ENCODE measurements at places on chromosomes 6 and 20.

- no peak for DNase-seq
These were observed 255.5 kb upstream of the NRSN1 start for GRCh38 chr6:23870496-23870895.

GRCh38 chr6:111727041-111727440, 121.4 kb upstream of the TRAF3IP2 start:
- DNase-seq = no peak

GRCh38 chr6:155528335-155528734, 72.7 kb upstream of the NOX3 start:
- no peak for DNase-seq

DNA sequence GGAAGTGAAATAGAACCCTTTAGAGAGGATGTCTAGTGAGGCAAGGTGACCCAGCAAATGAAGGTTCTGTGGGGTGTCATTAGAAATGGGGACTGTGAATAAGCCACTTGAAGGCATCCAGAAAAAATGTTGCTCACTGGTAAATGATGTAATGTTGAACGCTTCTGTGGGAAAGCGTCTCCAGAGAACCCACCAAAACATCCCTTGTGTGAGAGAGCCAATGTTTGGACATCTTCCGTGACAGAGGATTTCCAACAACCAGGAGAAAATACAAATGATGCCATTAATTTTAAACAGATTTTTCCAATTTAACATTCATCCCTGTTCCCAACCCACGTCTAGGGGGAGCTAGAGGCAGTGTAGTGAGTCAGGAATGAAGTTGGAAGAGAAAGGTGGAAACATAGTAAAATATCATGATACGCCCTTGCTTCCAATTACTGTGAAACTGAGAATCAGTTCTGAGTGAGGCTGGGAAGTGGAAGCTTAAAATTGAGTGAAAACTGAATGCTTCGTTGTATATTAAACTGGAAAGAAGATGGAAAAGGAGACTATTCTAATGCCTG, 584.2 kb downstream of the CD109 start:
- DNase-seq = no peak

DNA sequence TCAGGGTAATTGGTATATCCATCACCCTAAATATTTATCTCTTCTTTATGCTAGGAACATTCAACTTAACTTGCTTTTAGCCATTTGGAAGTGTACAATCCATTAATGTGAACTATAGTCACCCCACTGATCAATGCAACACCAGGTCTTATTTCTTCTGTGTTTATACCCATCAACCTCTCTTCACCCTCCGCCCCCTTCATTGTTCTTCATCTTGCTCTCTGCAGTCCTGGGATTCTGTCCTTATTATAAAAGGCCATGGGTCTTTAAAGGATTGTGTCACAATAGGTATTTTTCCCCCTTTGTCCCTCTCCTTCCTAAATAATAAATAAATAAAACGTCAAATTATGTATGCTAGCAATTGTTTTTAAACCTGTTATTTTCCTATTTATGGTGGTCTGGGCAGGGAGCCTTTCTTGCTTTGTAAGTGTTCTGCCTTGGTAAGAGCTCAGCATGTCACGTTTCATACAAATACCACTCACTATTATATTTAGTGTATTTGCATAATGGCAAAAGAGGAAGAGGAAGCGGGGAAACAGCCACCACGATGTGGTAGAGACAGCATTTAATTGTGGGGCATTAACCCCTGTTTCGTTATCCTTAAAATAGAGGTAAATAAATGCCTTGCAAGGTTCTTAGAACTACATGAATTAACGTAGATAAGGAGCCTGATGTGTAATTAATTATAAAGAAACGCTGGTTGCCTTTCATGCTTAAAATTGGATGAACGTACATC, 1.9 kb downstream of the ABRACL start:
- DNase-seq = peak; percentile 33

GRCh38 chr6:151018046-151018445, 152.5 kb downstream of the MTHFD1L start:
- no peak for DNase-seq

- DNase-seq = no peak
These were observed 83.5 kb upstream of the PLEKHG1 start for GRCh38 chr6:150516199-150516598.

- no peak for DNase-seq
These were observed 20.6 kb upstream of the REV3L start for GRCh38 chr6:111503660-111504059.

DNA sequence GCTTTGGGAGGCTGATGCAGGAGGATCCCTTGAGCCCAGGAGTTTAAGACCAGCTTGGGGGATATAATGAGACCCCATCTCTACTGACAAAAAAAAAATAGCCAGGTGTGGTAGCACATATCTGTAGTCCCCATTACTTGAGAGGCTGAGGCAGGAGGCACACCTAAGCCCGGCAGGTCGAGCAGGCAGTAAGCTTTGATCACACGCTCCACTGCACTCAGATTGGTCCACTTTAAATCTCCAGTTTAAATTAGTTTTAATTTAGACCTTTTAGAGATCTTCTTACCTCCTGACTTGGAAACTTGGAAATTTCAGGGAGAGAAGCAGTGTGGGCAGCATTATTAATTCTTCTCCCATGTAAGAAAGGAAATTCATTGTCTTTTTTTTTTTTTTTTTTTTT, 16.8 kb upstream of the PLCB4 start:
- DNase-seq = no peak

DNA sequence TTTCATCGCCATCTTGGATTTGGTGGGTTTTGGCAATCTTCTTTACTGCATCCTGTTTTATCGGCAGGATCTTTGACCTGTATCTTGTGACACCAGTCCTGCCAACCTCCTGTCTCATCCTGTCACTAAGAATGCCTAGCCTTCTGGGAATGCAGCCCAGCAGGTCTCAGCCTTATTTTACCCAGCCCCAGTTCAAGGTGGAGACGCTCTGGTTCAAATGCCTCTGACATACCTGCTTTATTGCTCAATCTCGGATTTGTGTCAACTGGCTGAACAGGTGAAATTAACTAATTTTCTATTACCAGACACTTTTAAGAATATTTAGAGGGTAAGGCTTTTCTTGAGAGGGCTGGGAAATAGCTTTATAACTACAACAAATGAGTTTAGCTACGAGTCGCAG, 102.5 kb downstream of the SASH1 start:
- no peak for DNase-seq

DNA sequence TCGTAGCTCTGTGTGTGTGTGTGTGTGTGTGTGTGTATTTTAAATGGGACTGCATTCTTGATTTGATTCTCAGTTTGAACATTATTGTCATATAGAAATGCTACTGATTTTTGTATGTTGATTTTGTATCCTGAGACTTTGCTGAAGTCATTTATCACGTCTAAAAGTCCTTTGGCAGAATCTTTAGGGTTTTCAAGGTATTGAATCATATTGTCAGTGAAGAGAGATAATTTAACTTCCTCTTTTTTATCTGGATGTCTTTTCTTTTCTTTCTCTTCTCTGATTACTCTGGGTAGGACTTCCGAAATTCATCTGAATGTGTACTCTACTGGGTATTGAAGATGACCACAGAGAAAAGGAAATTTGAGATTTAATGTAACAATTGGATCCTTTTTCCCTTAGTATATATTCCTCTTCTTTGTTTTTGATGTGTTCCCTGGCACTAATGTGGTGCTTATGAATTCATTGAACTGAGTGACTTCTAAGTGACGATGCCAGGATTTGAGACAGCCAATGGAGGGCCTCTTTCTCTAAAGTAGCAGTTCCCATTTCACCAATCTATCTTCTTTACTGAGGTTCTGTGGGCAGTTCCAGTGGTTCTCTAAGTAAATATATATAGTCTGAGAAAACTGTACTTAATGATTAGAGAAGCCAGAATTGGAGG, 47.6 kb downstream of the TNFAIP3 start:
- DNase-seq = no peak

DNA sequence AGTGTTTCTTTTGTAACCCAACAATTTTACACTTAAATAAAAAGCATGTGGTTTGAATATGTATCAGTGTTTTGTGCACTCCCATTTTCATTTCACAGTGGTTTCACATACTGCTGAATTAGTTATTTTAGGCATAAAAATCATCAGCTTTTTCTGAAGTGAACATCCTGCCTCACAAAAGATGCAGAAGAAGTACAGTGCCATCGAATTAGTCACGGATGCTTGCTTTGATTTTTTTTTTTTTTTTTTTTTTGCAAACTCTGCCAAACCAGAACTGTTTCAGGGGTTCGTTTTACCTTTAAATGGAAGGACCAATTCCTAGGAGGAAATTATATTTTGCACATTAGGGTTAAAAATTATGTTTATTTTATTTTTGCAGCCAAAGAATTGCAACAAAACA, 158.6 kb downstream of the RPS12 start:
- no peak for DNase-seq

GRCh38 chr6:9484686-9485085, 930.2 kb downstream of the TFAP2A start:
- DNase-seq = no peak

DNA sequence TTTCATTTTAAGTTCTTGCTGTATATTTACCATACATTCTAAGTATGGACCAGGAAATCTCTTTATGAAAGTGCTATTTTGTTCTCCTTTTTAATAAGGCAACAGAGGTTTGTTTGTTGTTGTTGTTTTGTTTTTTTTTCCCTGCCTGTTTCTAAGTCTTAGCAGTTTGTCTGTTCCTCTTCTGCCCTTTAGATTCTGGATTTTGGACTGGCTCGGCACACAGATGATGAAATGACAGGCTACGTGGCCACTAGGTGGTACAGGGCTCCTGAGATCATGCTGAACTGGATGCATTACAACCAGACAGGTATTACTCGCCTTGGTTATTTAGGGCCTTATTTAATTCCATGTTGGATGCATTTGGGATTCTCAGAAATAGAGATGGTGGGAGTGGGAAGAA, 48.0 kb downstream of the MAPK14 start:
- DNase-seq = no peak

DNA sequence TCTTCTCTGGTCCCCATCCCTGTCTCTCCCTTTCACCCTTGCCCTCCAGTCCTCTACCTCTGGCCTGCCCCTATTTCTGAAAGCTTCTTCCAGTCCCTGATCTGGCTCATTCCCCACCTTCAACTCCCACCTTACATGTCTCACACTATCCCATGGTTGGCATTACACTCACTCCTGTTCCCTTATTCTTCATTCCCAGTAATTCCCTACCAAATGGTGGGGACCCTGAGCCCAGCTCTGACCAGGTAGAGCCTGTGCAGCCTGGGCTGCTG, 6.4 kb downstream of the TP53INP2 start:
- no peak for DNase-seq

DNA sequence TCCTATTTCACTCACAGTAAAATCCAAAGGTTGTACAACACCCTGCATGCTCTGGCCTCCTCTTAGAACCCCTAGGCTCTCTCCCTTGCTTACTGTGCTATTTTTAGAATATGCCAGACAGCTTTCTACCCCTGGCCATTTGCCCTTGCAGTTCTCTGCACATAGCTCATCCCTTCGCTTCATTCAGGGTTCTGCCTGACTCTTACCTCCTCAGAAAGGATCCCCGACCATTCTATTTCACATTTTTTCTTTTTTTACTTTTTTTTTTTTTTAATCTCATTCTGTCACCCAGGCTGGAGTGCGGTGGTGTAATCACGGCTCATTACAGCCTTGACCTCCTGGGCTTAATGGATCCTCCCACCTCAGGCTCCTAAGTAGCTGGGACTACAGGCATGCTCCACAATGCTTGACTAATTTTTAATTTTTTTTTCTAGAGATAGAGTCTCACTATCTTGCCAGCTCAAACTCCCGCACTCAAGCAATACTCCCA, 33.6 kb downstream of the COMMD7 start:
- DNase-seq = no peak

GRCh38 chr6:112204350-112204706, 50.0 kb downstream of the LAMA4 start:
- DNase-seq = no peak

GRCh38 chr6:134295953-134296553, 21.9 kb downstream of the SGK1 start:
- no peak for DNase-seq

DNA sequence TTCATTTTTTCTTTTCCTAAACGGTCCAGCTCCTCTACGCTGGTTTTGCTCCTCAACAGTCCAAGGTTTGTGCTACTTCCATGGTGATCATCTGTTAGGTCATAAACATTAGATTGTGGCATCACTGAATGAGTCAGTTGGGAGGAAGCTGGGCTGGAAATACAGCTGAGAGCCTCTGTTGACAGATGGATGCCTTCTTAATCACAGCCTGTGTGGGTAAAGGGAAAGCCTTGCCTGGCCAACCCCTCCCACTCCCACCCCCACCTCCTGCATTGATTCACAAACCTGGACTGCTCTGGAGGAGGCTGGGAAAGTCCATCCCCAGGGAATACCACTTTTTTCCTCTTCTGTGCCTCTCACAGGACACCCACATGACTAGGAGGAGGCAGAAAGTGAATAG, 180.6 kb upstream of the CCN2 start:
- DNase-seq = no peak

- no peak for DNase-seq
These were observed 54.1 kb downstream of the FGD2 start for GRCh38 chr6:37059344-37060194.

GRCh38 chr6:138157986-138158638, 3.6 kb upstream of the ARFGEF3 start:
- no peak for DNase-seq

DNA sequence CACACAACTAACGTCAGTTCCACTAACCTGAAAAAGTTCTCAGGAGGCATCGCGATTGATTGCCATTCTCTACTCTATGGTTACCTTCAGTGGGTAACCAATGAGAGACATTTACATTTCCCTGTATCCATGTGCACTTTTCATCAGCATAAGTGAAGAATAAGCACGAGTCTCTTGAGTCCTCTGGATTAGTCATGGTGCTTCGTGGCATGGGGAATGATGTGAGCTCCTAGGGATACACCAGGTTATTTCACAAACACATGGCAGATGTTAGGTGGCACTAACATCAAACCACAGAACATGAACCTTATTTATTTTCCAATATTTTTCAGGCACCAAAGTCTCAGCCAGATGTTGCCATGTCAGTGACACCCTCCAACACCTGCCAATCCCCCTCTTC, 64.0 kb downstream of the FYN start:
- no peak for DNase-seq

DNA sequence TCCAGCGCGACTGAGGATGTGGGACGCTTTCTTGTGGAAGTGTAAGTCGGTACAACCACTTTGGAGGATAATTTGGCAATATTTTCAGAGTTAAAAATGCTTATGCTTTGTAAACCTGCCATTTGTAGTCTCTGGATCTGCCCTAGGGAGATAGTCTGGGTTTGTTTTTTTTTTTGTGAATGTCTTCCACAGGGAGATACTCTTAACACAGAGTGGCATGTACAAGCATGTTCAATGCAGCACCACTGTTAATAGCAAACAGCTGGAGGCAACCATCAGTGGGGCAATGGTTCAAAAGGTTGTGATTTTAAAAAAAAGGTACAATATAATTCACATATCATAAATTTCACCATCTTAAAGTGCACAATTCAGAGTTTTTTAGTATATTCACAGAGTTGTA, 22.4 kb downstream of the SLC9A8 start:
- no peak for DNase-seq

- no peak for DNase-seq
These were observed 160.2 kb downstream of the QRSL1 start for GRCh38 chr6:106789428-106790148.
